Left ventricle myocardium superior (tissue), 1 donor: ENCODE measurements at places on chromosomes 11 and 22.
A peak's percentile ranks its signal among the peaks of the same experiment; 100 is the strongest.

- no peak for DNase-seq
Observed at GRCh38 chr11:107493117-107493516, 35.5 kb upstream of the CWF19L2 start.

- no peak for DNase-seq
Observed at GRCh38 chr11:133011604-133012003, 520.7 kb downstream of the OPCML start.

DNA sequence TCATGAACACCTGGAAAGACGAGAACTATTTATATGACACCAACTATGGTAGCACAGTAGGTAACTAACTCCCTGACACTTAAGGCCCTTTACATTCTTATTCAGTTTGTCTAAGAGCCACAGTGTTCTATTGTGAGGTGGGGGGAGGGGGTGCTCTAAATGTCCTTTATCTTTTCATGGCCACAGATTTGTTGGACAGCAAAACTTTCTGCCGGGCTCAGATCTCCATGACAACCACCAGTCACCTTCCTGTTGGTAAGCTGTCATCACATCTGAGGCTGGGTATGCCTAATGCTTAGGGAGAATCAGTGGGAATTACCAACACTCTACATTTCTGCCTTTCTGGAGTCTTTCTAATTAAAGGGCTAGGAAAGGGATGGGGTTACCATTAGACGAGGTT lies 30.7 kb downstream of the EHF start:
- DNase-seq = no peak

GRCh38 chr11:43810929-43811596 lies 69.6 kb upstream of the ALKBH3 start:
- DNase-seq = no peak

DNA sequence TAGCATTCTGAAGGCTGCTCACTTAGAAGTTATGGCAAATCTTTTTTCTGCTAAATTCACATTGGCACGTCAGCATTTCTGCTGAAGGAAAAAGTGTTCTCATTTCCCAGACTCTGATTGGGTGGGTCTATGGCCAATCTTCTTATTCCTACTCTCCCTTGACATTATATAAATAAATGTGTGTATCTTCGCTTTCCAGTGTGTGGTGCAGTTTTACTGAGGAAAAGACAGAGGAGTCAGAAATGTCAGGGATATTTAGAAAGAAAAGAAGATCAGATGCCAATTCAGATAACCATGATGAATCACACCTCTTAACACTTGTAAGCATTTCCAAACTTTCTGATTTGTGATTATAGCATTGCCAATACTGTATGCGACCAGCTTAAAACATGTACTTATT lies 3.2 kb upstream of the BDNF start:
- no peak for DNase-seq

DNA sequence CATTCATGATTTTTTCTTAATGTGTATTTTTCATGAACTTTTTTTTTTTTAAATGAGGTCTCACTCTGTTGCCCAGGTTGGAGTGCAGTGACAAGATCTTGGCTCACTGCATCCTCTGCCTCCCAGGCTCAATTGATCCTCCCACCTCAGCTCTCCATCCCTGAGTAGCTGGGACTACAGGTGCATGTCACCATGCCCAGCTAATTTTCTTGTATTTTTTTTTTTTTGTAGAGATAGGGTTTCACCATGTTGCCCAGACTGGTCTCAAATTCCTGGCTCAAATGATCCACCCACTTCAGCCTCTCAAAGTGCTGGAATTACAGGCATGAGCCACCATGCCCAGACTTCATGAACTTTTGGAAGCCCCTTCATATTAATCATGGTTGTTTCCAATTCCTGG lies 49.7 kb downstream of the ADAMTS15 start:
- no peak for DNase-seq

DNA sequence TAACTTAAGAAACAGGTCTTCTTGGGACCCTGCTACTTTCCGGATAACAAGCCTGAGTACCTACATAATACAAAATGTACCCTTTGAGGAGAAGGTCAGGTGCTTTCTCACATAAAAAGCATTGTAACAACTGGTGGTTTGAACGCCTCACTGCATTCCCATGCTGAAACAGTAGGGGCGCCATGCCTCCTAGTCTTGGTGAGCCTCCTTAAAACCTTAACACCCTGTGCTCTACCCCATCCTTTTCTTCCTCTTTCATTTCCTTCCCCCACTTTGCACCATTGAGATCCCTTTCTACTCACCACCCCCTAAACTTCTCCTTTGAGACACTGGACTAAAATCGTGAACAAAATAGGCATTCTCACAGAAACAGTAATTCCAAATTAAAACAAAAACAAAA lies 729.3 kb downstream of the NTM start:
- peak; percentile 48 for DNase-seq

DNA sequence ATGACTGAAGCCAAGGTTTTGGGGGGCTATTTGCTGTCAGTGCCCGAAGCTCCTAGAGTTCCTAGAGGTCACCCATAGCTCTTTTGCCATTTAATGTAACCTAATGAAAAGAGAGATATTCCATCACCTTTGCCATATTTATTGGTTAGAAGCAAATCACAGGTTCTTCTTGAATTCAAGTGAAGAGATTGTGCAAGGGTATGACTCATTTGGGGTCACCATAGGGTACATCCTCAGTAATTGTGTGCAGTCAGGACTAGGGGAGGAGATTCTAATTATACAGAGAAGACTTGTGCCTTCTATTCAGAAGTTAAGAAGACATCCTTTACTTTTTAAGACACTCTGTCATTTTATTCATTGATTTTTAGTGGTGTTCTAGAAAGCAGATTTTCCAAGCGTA lies 6.9 kb upstream of the PRAME start:
- DNase-seq = no peak

DNA sequence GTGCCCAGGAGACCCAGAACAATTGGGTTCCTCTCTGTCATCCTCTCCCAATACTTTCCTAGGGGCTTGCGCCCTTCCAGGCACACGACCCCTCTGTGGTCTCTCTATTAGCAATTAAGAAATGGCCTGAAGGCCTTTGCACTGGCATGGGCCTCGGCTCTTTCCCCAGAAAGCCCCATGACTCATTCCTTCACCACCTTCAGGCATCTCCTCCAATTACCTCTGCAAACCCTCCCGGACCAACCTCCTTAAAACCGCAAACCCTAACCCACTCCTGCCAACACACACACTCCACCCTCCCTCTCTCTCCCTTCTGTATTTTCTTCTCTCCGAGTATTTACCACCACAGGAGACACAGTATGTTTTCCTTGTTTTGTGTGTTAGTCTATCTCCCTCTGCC lies 36.7 kb downstream of the LARGE1 start:
- no peak for DNase-seq

- DNase-seq = no peak
Observed at GRCh38 chr11:85717429-85717828, 31.4 kb upstream of the CCDC89 start.

GRCh38 chr11:100948936-100949335 lies 180.7 kb downstream of the PGR start:
- no peak for DNase-seq
